ENCODE measurements at places on chromosomes 2 and 18.

- no peak for DNase-seq
Observed at GRCh38 chr18:56036741-56037140, 448.7 kb upstream of the TCF4 start.

- DNase-seq, result peak; percentile 53
Observed at GRCh38 chr18:48785091-48785614, 165.6 kb downstream of the SMAD7 start.

DNA sequence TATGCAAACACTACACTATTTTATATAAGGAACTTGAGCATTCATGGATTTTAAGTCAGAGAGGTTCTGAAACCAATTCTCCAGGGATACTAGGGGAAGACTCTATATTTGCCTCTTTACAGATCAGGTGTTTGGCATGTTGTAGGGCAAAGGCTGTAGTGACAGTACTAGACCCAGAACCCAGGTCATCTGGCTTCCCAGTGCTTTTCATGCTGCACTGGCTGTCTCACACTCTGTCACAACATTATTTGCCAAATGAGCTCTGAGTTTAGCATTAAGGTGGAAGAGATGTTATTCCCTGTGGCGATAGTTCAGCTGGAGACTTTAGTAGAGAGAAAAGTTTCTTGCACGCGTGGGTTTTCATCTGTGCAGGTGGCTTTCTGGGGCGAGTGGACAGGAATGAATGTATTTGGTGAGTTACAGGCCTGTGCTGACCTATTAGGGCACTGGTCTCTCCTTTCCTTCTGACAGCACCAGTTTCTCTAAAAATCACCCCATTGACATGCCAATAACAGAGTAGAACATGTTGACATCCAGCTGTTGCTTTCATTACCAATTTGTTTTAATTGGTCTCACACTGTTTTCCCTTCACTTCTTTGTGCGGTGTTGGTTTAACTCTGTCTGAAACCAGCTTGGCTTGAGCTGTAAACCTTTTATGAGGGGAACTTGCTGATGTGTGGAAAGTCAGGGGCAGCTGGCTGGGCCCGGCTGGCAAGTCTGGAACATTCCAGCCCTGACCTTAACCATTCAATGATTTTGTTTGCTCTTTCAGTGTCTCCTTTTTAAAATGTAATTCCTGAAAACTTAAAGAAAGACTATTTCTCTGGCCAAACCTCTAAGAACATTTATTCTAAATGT is 643.0 kb upstream of the FAM98A start:
- DNase-seq, result no peak

DNA sequence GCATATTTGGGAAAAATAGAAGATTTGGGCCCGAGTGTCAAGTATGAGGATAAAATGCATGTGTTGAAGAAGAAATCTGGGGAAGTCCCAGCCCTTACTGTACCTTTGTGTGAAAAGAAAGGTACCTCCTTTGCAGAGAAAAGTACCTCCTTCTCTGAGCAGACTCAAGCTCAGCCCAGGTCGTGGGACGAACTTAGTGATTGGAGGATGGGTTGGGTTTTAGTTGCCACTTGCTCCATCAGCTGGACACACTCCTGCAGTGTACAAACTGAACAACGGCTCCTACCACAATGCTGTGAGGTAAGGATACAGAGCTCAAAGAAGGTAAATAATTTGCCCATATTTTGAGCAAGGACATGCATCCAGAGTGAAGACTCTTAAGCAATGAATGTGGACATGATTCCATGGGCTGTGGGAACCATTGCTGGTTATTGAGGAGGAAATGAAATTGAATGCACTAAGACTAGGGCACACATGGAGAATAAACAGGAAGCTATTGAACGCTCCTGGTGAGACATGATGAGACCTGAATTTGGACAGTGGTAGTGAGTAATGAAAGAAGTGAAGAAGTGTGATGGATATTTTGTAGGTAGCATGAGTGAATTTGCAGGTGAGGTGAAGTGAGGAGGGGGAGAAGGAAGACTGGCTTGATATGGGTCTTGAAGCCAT is 49.8 kb upstream of the IL1RL1 start:
- DNase-seq, result no peak

DNA sequence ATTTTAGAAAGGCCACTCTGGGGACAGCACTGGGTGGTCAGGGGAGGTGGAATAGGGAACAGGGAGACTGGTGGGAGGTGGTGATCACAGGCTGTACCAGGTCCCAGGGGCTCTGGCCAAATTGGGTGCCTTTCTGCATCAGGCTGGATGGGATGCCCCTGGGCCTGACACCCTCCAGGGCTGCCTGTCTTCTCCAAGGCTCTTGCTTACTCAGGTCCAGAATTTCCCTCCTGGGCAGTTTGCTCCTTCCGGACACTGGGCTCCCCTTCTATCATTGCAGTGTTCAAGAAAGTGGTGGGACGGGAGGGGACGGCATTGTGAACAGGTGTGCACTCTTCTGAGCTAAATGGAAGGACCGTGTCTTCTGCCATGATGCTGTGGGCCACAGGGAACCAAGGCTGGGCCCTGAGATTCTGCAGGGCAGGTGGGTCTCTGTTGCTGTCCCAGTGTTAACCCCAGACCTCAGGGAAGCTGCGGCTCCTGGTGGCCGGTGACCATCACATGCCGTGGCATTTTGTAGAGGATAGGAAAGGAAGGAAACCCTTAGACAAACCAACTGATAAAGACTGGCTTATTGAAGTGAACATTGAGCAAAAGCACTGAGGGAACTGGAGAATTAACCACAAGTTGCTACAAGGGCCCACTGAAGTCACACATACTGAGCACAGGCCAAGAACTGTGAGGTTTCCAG is 93.7 kb upstream of the HS6ST1 start:
- DNase-seq, result no peak

DNA sequence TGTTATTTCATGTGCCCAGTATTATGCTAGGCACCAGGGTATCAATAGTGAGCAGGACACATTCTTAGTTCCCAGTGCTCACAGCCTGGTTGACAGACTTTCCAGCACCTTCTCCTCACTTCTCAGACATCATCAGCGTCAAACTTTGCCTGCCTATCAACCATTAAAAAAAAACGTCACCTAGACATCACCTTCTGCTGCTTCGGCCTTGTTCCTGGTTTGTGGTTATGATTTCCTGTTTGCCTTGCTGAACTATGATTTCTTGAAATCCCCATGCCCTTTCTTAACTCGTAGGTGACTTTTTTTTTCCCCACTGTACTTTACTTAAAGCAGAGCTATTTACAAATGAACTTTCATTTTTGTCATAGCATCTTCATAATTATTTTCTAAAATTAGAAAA is 60.4 kb upstream of the NABP1 start:
- DNase-seq, result peak; percentile 87

DNA sequence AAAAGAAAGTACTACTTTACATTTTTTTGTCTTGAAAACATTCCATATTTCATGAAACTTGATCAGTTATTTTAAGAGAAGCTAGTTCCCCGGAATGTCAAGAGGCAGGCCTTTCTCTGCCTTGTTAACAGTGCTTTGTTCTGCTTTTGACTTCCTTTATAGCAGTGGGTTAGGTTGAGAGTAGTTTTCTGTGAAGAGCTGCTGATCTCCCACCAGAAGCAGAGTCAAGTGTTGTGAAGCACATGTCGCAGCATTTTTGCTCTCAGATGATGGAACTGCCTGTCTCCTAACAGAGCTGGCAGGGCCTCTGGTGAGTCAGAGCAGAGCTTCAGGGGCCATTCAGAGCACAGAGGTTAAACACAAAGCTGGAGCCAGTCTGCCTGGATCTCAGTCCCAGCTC is 871.8 kb downstream of the SLC4A3 start:
- no peak for DNase-seq

DNA sequence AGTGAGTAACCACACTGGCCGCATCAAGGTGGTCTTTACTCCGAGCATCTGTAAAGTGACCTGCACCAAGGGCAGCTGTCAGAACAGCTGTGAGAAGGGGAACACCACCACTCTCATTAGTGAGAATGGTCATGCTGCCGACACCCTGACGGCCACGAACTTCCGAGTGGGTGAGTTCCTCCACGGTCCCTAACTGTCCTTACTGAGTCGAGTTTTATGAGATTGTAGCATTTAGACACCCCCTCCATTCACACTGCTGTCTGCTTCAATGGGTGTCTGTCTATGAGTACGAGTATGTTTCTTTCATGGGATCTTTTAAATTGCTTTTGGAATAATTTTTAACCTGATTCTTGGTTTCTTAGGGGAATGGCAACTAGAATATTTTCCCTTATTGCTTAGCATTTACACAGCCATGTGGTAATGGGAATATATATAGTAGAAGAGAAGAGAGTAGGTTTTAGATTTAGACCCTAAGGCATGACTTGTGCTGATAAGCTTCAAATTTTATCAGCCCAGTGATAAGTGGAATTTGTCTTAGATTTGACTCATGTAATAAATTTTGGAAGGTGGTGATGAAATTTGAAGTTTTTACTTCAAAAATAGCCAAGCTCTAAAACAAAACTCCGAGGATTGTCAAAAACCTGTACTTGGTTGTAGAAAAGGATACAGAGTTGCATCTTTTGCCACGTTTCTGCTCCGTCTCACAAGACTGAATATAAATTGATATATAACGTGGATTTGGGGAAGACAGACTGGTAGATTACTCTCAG is 188.2 kb downstream of the LTBP1 start:
- no peak for DNase-seq
